ENCODE measurements at places on chromosomes 7 and 10.

- H3K36me3 ChIP-seq, result no peaks in the 10 kb centered on the region
- no peak for DNase-seq
- H3K27ac ChIP-seq, result no peak overlapping the region
- H3K27me3 ChIP-seq, result peaks cover 4% of the 10 kb centered on the region
- no peak overlapping the region for H3K4me3 ChIP-seq
These were observed 6.9 kb downstream of the NRBF2 start for GRCh38 chr10:63140077-63140476.

GRCh38 chr10:71564194-71564820 is 155.3 kb downstream of the C10orf105 start:
- H3K4me3 ChIP-seq, result no peak overlapping the region
- H3K36me3 ChIP-seq, result no peaks in the 10 kb centered on the region
- H3K27me3 ChIP-seq, result peaks cover 5% of the 10 kb centered on the region
- H3K27ac ChIP-seq, result no peak overlapping the region
- no peak for DNase-seq

DNA sequence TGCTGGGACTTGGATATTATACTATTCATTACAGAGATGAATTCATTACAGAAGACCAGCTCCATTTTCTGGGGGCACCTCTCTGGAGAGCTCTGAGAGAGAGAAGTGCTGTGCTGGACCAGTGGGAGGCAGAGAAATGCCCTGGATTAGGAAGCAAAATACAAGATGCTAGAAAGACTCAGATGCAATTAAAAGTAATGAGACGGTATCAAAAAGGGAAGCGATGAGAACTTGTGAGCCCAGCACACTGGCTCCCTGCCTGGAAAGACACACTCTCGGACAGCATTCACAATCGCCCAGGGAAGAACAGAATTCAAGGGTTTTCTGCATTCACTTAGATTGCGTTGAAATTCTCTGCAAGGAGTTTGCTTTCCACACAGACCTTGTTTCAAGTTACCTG is 3.5 kb upstream of the FRAT2 start:
- no peak for DNase-seq
- H3K4me3 ChIP-seq, result no peak overlapping the region
- peaks cover 22% of the 10 kb centered on the region for H3K4me1 ChIP-seq
- peaks cover 5% of the 10 kb centered on the region for H3K27me3 ChIP-seq
- no peak overlapping the region for H3K27ac ChIP-seq
- peaks cover 5% of the 10 kb centered on the region for H3K36me3 ChIP-seq

DNA sequence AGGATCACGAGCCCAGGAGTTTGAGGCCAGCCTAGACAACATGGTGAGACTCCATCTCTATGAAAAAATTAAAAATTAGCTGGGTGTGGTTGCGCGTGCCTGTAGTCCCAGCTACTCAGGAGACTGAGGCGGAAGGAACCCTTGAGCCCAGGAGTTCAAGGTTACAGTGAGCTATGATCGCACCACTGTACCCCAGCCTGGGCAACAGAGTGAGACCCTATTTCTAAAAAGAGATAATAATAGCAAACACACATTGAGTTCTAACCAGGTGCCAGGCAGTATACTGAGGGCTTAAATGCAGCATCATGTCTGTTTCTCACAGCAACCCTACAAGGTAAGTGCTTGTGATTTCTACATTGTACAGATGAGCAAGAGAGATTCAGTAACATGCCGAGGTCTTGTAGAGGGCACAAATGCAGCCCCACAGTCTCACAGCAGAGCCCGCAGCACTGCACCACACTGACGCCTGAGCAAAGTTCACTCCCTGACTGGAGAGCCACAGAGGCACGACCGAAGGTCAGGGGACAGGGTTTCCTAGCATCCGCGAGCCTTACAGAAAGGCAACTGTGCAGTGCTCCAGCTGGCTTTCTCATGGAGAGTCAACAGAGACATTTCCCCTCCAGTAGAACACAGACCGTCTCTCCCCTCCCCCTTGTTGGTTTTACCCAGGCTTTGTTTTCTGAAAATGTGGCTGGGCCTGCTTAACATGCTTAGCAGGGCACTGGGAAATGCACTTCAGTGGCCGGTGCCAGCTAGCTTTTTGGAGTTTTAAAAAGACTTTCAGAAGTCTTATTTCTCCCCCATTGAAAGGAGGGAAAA is 36.5 kb downstream of the PDSS1 start:
- peaks cover 8% of the 10 kb centered on the region for H3K36me3 ChIP-seq
- H3K4me1 ChIP-seq, result no peaks in the 10 kb centered on the region
- no peak overlapping the region for H3K4me3 ChIP-seq
- no peak for DNase-seq

- H3K4me1 ChIP-seq, result no peaks in the 10 kb centered on the region
- no peak overlapping the region for H3K27ac ChIP-seq
- peaks cover 18% of the 10 kb centered on the region for H3K36me3 ChIP-seq
- H3K4me3 ChIP-seq, result no peak overlapping the region
These were observed 93.6 kb downstream of the VOPP1 start for GRCh38 chr7:55478700-55479099.

DNA sequence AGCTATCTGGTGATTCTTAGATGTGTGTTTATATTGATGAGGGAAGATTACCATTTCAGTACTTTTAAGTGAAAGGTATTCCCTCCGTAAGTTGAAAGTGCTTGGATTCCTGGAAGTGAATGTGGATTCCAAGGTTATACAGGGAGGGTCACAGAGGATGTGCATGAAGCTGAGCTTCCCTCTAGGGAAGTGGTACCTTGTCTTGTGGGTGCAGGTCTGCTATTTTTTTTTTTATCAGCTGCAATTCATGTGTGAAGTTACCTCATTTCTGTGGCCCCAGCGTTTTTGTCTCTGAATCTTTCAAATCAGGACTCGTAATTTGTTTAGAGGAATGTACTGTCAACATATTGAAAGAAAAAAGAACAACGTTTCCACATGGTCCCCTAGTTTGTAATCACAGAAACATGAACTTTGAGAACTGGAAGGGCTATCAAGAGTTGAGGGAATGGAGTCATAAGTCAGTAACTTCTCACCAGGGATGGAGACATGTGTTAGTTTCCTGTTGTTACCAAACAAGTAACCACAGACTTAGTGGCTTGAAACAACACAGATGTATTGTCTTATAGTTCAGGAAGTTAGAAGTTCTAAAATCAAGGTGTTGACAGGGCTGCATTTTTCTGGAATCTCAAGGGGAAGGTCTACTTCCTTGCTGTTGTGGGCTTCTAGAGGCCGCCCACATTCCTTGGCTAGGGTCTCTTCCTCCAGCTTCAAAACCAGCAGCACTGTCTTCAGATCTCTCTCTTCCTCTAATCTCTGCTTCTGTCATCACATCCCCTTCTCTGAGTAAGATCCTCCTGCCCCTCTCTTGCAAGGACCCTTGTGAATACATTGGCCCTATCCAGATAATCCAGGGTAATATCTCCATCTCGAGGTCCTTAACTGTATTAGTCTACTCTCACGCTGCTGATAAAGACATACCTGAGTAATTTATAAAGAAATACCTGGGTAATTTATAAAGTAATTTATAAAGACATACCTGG is 64.4 kb downstream of the RAB18 start:
- no peaks in the 10 kb centered on the region for H3K36me3 ChIP-seq
- H3K27ac ChIP-seq, result no peak overlapping the region
- DNase-seq, result no peak
- H3K27me3 ChIP-seq, result no peaks in the 10 kb centered on the region
- H3K4me3 ChIP-seq, result no peak overlapping the region

DNA sequence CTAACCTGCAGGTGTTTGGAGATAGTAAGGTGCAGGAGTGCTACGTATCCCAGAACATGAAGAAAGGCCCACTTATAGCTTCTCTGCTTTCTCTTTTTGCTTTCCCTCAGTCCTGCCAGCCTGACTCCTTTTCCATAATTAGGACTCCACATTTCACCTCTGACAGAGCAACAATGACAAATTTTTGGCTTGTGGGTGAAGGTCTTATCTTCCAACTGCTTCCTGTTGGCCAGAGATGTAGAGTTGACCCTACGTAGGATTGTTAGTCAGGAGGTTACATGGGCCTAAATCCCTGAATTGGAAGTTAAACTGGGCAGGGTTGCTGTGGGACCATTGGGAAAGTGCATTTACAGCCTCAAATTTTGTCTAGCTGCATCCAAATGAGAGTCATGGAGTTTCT is 21.3 kb downstream of the RP9 start:
- H3K4me1 ChIP-seq, result no peaks in the 10 kb centered on the region
- no peak overlapping the region for H3K27ac ChIP-seq
- no peaks in the 10 kb centered on the region for H3K27me3 ChIP-seq
- no peak for DNase-seq
- peaks cover 6% of the 10 kb centered on the region for H3K36me3 ChIP-seq

Measured in endothelial cell (in vitro differentiated cells).